ENCODE measurements at places on chromosomes 7 and 10.

- DNase-seq: no peak
Measured at GRCh38 chr7:114478384-114478783, 63.8 kb downstream of the FOXP2 start.

- no peak for DNase-seq
Measured at GRCh38 chr7:116810267-116811116, 51.9 kb upstream of the CAPZA2 start.

DNA sequence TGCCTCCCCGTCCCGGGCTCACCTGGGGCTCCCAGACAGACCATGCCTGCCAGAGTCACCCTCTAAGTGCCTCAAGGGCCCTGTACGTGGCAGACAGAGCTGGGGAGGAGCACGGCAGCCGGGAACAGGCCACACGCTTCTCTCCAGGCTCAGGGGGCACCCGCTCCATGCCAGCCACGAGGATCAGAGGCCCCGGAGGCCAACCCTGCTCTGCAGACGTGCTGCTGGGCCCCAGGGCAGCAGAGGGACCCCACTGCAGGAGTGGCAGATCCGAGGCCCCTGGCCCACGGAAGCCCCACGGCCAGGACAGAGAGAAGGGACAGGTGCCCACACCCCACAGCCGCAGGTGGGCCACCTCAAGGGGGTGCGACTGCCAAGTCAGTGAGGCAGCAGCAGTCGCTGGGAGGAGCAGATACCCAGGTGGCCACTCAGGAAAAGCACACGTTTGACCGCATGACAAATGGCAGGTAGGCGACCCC, 58.4 kb upstream of the TNRC18 start:
- DNase-seq: no peak

DNA sequence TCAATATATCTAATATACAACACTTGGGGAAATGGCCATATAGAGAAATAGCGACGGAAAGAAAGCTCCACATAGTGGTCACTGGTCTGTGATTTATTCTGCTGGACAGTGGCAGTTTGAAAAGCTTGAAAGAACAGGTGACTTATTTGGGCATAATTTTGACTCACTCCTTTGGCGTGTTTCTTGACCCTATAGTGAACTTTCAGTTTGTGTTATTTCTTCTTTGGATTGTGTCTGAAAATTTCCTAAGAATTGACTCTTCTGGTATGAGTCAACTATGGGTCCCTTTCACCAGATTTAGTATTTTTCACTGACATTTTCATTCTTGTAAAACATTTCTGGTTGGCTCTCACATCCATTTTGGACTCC, 25.8 kb upstream of the IMMP2L start:
- no peak for DNase-seq

DNA sequence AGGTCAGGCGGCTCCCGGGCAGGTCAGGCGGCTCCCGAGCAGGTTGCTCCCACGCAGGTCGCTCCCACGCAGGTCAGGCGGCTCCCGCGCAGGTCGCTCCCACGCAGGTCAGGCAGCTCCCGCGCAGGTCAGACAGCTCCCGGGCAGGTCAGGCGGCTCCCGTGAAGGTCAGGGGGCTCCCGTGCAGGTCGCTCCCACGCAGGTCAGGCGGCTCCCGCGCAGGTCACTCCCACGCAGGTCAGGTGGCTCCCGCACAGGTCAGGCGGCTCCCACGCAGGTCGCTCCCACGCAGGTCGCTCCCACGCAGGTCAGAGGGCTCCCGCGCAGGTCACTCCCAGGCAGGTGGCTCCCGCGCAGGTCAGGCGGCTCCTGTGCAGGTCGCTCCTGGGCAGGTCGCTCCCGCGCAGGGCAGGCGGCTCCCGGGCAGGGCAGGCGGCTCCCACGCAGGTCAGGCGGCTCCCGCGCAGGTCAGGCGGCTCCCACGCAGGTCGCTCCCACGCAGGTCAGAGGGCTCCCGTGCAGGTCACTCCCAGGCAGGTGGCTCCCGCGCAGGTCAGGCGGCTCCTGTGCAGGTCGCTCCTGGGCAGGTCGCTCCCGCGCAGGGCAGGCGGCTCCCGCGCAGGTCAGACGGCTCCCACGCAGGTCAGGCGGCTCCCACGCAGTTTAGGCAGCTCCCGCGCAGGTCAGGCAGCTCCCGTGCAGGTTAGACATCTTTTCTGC, 30.7 kb downstream of the PTPRN2 start:
- no peak for DNase-seq

- DNase-seq: no peak
Measured at GRCh38 chr7:47914717-47915615, 33.3 kb downstream of the PKD1L1 start.

DNA sequence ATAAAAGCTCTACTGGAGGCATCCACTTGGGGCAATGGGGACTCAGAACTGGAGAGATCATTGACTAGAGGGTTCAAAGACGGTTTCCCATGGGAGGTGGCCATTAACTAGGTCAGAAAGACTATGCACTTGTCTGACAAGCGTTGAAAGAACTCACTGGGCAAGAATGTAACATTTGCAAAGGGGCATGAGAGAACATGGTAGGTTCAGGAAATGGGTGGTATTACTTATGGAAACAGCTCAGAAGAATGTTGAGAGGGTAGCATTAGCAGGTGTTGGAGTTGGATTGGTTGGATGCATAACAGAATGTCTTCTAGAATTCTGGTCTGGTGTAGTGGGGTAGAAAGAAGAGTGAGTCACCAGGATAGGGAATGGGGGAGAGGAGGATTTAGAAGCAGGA, 119.1 kb upstream of the CDCA7L start:
- no peak for DNase-seq

DNA sequence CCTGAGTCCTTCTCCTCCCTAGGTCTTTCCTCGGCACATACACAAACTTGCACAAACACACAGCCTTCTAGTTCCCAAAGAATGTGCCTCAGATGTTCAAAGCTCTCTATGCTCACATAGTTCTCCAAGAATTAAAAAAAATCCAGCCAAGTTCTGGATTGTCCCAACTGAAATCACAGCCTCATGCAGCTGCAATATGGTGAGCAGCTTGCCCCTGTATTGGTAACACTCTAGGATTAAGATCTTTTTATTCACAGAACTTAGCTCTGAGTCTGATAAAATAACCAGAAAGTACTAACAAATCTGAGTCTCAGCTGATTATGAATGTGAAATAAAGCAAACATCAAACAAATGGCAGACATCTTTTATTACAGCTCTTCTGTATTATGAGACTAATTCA, 604.8 kb upstream of the PFKP start:
- no peak for DNase-seq

- no peak for DNase-seq
Measured at GRCh38 chr10:122277526-122278136, 6.5 kb downstream of the BTBD16 start.

GRCh38 chr7:155640629-155641028, 3.8 kb upstream of the RBM33 start:
- DNase-seq: no peak

DNA sequence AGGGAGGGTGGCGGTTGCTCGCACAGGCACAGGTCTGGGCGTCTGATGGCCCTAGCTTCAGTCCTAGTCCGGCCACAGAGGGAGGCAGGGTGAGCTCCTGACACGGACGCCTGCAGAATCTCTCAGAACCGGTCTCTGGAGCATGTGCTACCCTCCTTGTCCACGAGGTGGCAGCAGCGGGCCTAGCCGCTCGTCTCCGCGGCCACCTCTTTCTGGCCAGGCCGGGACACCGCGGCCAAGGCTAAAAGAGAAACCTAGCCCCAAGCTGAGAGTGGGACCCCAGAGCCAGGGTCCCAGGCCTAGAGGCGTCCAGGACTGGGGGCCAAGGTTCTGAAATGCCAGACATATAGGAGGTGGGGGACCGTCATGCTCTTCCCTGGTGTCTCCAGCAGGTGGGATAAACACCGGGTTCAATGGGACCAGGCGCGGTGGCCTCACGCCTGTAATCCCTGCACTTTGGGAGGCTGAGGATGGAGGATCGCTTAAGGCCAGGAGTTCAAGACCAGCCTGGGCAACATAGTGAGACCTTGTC, 3.2 kb upstream of the LAT2 start:
- DNase-seq: peak; percentile 76

- DNase-seq: peak; percentile 85
Measured at GRCh38 chr10:79067241-79068202, 1.2 kb upstream of the ZMIZ1 start.

GRCh38 chr10:94357193-94357592, 5.5 kb downstream of the NOC3L start:
- no peak for DNase-seq

GRCh38 chr7:37376386-37376785, 72.3 kb downstream of the ELMO1 start:
- DNase-seq: no peak

DNA sequence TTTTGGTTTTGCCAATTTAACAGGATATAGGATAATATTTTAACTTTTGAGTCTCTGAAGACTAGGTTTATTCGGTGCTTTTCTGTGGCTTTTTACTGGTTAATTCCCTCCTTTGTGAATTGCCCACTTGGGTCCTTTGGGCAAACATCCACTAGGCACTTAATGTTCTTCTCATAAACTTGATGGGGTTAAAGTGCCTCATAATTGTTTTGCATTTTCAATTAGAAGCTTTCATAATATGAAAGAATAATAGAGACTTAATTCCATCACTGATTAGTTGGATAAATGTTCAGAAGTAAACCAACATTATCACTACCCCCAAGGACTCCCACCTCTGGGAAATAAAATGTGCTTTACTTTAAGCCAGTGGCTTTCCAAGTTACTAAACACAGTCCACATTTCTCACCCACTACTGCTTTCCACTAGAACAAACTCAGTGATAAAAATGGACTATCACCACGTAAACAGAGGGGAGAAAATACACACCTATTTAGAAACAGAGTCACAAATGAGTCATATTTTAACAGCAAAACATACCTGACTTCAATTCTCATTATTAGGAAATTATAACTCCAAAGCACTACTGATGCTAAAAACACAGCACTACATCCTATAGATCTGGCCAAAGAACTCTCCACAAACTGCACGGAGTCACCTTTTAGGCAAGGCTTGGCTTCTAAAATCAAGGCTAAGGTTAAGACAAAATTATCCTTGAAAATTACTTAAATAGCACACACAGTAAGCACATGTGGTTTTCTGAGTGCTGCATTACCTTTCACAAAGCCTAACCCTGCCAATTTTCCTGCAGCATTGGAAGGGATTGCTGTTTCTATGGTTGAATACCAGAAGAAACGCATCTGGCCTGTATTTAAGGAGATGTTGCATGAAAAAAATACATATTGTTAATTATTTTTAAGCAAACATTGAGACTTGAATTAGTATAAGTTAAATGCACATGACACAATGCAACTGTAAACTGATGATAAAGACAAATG, 41.2 kb downstream of the PARD3 start:
- DNase-seq: no peak

- no peak for DNase-seq
Measured at GRCh38 chr7:21542891-21543527, at the start of gene DNAH11. Gene DNAH11 (plus strand): TSS chr7:21543039. CDS start chr7:21543246, 207 bp downstream.

GRCh38 chr7:1312136-1313070, 79.7 kb downstream of the UNCX start:
- no peak for DNase-seq

- DNase-seq: peak; percentile 51
Measured at GRCh38 chr7:44145969-44146911, 5.1 kb upstream of the MYL7 start.

DNA sequence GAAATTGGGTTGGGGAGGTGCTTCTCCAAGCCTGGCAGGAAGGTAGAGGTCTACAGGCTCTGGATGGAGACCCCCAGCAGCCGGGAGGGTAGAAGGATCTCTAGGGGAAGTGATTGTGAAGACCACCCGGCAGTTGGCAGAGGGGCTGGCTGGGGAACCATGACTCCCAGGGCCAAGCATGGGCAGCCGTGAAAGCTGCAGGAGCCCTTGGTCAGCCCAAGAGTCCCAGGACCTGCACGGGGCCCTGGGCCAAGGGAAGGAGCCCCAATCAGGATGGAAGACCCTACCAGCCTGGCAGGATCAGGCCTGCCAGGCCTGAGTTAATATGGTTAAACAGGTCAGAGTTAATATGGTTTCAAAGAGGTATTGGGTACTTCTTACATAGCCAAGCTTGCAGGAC, 126.3 kb upstream of the NANOS1 start:
- no peak for DNase-seq

- DNase-seq: peak; percentile 56
Measured at GRCh38 chr10:79052291-79053080, 16.3 kb upstream of the ZMIZ1 start.

GRCh38 chr10:5940807-5941218, 36.5 kb downstream of the IL15RA start:
- DNase-seq: no peak

- DNase-seq: no peak
Measured at GRCh38 chr7:39565538-39565937, 666 bp upstream of the YAE1 start.

DNA sequence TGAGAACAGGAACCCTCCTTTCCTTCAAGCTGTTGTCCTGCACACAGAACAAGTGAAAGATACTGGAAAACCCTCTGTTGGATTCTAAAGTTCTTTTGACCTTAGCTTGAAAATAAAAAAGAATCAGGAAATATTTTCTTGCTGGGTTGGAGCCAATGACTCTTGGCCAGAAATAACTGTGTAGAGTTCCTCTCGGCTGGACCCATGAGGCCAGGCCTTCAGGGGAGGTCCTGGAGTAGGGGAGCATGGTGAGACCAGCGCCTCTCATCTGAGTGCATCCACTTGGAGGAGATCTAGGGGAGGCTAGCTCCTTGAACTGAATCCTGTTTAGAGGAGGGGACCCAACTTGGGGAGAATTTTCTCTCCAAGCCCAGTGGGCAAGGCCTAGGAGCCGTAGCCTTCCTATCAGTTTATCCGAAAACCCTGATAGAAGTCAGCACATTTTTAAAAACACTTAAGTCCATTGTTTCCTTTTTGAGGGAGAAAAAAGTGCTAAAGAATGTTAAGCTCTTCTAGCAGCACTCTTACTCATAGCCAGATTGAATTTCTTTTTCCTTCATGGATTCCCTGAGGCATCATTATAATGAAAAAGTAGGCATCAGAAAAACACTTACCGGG, 635.7 kb upstream of the ANKRD30A start:
- DNase-seq: no peak

DNA sequence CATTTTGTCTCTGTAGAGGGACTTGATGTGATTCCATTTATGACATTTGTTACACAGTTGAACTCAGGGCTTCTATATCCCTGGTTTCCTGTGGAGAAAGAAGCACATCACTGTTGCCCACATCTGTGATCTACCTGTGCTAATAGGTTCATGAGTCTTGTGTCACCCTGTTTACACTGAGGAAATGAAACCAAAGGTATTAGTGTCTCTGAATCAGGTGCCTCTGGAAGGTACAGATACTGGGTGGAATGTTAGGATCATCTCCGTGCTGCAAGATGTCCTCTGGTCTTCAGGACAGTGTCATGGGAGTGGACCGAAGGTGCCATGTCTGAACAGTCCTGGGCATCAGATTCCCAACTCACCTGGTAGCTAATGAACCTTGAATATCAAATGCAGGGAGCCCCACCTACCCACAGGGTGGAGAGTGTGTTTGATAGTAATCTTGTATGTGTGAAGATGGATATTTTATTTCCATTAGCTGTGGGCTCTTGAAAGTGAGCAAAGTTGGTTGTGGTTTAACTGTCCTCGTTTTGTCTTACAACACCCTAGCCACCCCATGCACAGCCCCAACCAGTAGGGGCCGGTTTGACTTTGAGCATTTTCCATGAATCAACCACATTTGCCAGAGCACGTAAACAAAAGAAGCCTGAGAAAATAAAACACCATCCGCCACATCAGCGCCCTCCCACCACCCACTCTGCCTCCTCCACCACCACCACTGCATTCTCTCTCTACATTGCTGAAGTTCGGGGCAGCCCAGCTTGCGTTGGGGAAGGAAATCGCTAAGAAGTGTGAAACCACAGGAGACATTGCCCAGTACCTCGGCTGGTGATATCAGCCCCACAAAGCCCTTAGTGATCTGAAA, 40.7 kb downstream of the TARP start:
- DNase-seq: peak; percentile 78

All from naive thymus-derived CD4-positive, alpha-beta T cell (primary cell).